ENCODE measurements at places on chromosomes 12 and 14.
A peak's percentile ranks its signal among the peaks of the same experiment; 100 is the strongest.

DNA sequence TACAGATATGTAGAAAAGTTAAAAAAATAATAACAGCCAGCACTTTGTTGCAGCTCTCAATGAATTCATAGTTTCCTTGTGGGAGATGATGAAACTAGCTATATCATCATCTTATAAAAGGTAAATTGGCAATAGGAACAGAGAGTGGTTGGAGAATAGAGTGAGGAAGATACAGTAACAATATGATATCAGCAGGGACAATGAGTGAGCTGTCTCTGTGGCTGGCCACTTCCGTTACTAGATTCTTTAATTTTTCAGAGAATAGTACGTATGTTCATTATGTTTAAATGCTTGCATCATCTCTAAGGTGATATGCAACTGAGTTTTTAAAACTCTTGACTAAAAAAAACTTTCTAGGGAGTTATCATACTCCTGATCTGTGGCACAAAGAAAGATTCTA, 1006.2 kb upstream of the FLRT2 start:
- no peak for DNase-seq

- DNase-seq, result no peak
Measured at GRCh38 chr12:57047981-57048380, 1.9 kb downstream of the MYO1A start.

GRCh38 chr12:24431872-24432271, 482.4 kb upstream of the SOX5 start:
- no peak for DNase-seq

DNA sequence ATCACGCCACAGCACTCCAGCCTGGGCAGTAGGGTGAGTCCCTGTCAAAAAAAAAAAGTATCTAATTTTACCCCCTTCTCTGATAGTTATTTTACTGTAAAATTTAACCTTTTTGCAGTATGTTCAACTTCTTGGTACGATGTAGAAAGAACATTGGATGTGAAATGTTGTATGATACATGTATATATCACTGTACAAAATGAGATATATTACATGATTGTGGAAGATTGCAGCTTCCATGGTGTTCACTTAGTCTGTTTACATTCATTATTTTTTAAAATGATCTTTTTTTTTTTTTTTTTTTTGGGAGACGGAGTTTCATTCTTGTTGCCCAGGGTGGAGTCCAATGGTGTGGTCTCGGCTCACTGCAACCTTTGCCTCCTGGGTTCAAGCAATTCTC, 9.0 kb downstream of the SP1 start:
- no peak for DNase-seq

GRCh38 chr12:84692071-84692470, 220.5 kb downstream of the SLC6A15 start:
- DNase-seq, result no peak

GRCh38 chr14:24123424-24124417, 6.7 kb upstream of the FITM1 start:
- DNase-seq, result no peak

DNA sequence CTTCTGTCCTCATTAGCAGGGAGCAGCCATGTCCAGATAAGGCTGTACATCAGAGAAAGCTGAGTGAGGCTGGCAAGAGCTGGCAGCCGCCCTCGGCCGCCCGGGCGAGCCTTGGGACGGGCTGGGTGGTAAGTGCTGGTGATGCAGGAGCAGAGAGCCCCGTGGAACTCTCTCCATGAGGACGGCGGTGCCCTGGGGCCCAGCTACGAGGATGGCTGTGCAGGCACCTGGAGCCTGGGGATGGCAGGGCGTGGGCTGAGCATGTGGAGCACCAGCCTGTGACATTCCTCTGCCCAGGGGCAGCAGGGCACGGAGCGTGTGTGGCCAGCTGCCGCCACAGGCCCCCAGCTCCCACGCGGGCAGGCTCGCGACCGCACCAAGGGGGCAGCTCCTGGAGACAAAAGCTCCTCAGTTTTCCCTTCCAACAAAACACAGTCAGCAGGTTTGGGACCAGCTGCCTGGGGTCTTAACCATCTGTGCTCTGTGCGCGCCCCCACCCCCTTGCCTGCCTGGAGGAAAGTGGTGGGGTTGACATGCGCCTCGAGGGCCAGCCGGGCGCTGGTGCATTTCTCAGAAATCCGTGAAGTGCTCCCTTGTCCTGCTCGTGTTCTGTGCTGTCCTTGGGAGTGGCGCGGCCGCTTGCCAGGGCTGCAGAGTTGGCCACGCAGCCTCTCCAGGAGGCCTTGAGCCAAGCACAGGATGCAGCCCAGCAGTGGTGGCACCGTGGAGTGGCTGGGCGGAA, 21.4 kb downstream of the PACS2 start:
- no peak for DNase-seq

GRCh38 chr12:3263282-3263681, 186.1 kb downstream of the TSPAN9 start:
- no peak for DNase-seq

- DNase-seq, result no peak
Measured at GRCh38 chr12:85424581-85425348, 144.7 kb downstream of the ALX1 start.

GRCh38 chr14:96274122-96274521, 18.1 kb downstream of the BDKRB1 start:
- no peak for DNase-seq

GRCh38 chr12:62832027-62832426, 102.9 kb downstream of the PPM1H start:
- no peak for DNase-seq

GRCh38 chr12:45599196-45599595, 130.3 kb upstream of the ARID2 start:
- no peak for DNase-seq

- no peak for DNase-seq
Measured at GRCh38 chr12:38847247-38847646, 58.1 kb downstream of the CPNE8 start.

DNA sequence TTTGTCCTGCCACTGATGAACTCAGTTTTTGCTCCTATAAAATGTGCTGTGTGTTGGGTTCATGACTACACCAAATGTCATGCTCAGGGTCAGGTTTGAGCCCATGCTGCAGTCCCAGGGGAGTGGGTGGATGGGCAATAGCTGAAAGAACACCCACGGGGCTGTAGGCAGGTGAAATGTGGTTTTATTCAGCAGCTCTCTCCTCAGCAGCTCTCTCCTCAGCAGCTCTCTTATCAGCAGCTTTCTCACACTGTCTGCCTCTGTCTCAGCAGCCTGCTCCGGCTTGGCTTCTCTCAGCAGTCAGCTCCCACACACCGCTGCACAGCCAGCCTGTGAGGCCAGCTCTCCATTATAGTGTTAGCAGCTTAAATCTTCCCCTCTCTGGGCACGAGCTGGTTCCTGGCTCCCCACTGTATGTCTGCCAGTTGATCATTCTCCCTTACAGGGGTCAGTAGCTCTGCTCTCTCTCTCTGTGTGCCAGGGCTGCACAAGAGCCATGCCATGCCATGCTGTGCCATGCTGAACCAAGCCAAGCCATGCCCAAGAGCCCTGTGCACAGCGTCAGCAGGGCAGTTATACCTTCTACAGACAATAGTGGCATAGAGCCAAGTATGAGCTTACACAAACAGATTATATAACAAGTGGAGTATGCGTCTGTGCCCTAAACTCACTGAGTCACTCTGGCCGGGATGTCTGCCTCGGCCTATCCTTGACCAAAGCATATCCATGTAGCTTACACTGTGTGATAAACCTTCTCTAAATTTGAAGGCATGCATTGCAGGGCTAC, 303.3 kb upstream of the TMPO start:
- DNase-seq, result no peak

DNA sequence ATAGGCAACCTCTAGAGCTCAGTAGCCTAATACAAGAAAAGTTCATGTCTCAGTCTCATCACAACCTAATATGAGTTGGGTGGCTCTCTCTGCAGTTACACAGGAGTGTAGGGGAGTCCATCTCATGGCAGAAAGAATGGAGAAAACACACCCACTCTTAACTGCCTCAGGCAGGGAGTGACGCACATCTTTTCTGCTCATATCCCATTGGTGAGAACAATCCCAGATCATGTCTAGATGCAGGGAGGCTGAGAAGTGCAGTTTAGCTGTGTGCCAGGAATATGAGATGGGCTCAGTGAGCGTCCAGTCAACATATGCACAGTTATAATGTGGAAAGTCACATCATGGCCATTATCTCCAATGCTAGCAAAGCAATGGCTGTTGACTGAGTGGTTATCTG, 59.3 kb upstream of the KCNA5 start:
- DNase-seq, result no peak

- peak; percentile 44 for DNase-seq
Measured at GRCh38 chr12:29103539-29103974, 45.5 kb upstream of the FAR2 start.

DNA sequence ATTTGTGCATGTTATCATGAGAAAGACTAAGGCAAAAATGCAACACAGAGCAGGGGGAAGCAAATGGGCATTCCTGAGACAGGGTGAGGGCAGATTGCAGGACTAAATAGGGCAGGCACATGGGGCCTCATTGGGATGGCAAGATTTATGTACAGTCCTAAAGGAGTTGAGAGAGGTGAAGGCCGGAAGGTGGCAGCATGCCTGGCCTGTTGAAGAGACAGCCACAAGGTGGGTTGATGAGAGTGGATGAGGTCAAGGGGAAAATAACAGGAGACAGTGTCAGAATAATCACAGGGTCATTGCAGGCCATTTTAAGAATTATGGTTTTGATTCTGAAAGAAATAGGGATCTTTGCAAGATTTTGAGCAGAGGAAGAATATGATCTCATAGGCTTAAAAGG, 21.0 kb downstream of the PAH start:
- no peak for DNase-seq

- DNase-seq, result no peak
Measured at GRCh38 chr12:12759234-12759915, 26.1 kb upstream of the APOLD1 start.

- DNase-seq, result no peak
Measured at GRCh38 chr12:132162508-132163031, 18.3 kb downstream of the NOC4L start.

- DNase-seq, result peak; percentile 6
Measured at GRCh38 chr14:101506926-101507835, 54.1 kb upstream of the DIO3 start.

DNA sequence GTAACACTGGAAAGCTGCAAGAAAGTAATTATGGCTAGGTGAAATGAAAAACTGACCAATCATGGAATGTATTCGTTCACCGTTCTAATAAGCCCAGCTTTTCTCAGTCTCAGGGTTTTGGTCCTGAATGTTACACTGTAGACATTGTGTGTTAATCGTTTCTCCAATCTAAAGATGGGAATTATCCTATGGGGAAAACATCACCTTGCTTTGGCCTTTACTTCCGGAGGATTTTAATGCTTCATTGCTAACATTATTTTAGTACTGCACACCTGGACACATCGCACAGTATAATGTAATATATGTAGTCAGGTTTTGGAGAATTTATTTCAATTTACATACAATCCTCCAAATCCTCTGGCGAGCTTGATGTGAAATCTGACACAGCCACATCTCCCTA, 1.2 kb upstream of the TRHDE start:
- DNase-seq, result no peak
